ENCODE measurements at places on chromosomes 7 and 10. TPM values are rescaled to one million over a fixed set of nuclear protein-coding genes. Genes with fewer than 3 reads are reported as not detected.
A peak's percentile ranks its signal among the peaks of the same experiment; 100 is the strongest.

GPC2 gene
- 61.0 TPM for total RNA-seq

PDZD7 gene
- 0.25 TPM for total RNA-seq

SPOCK2 gene
- 3.2 TPM for total RNA-seq

PLXDC2 gene
- 30.1 TPM for total RNA-seq

WASHC2C gene
- total RNA-seq = 24.6 TPM

LFNG gene
- 58.0 TPM for total RNA-seq

OR2A25 gene
- not detected for total RNA-seq

CLEC2L gene
- 0.50 TPM for total RNA-seq

SKIDA1 gene
- total RNA-seq = 127 TPM

ZNF746 gene
- 11.0 TPM for total RNA-seq

AKR1C8 gene
- total RNA-seq = not detected

SYT15B gene
- not detected for total RNA-seq

SFTPA1 gene
- not detected for total RNA-seq

LRRC17 gene
- 4.3 TPM for total RNA-seq

LRIT1 gene
- not detected for total RNA-seq

WDR86 gene
- 33.0 TPM for total RNA-seq

WNT2 gene
- not detected for total RNA-seq

LRMDA gene
- not detected for total RNA-seq

HUS1 gene
- total RNA-seq = 48.7 TPM

DNA sequence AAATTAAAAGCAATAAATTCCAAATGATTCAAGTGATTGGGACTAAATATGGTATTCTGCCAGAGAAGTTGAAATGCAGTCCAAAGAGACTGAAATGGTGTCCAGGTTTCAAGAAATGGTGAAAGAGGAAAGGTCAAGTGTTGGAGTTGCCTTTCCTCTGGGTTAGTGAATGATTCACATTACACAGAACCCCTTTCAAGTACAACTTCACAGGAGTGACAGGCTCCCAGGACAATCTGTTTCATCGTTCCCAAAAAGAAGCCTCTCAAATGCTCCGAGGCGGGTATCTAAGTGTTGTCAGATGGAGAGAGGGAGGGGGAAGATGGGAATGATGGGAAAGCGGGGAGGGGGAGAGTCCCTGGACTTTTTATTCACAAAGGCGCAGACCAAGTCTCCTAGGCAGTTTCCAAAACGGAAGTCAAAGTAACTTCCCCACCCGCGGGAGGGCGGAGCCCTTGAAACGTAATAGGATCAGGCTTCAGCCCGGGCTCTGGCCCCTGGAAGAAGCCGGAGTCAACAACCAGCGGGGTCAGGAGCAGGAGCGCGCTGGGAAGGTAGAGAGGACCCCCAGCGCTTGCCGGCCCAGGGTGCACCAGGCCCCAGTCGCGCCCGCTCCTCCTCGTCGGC is 754 bp downstream of the SLC25A13 start:
- H3K27me3 ChIP-seq = no peaks in the 10 kb centered on the region
- peak; percentile 91 for DNase-seq
- H3K27ac ChIP-seq = peak overlapping the region; percentile 48

DNA sequence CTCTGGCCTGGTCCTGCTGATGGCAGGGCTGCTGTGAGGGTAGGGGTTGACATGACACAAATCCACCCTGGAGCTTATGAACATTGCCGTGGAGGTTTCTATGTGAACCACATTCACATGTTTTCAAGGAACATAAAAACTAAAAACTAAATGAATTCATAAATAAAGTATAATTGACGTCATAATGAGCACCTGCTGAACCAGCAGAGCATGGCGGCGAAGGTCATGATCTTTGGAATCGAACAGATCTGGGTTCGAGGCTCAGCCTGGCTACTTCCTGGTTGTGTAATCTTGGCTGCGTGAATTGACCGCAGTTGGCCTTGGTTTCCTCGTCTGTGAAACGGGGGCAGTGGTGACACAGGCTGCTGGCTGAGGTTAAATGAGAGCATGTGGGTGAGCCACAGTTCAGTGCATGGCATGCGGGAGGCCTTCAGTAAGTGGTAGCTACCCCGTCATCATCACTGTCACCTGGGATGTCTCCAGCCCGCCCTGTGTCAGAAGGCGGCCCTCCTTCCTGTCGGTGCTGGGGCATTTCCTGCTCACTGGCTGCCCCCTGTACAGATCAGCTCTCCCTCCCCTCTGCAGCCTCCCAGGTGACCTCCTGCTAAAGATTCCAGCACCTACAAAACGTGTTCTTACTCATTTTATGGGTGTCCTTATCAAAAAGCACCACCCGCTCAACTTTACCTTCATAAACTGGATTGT is 190.3 kb upstream of the SHH start:
- H3K4me1 ChIP-seq = no peaks in the 10 kb centered on the region
- H3K36me3 ChIP-seq = no peaks in the 10 kb centered on the region
- no peak overlapping the region for H3K4me3 ChIP-seq

DNA sequence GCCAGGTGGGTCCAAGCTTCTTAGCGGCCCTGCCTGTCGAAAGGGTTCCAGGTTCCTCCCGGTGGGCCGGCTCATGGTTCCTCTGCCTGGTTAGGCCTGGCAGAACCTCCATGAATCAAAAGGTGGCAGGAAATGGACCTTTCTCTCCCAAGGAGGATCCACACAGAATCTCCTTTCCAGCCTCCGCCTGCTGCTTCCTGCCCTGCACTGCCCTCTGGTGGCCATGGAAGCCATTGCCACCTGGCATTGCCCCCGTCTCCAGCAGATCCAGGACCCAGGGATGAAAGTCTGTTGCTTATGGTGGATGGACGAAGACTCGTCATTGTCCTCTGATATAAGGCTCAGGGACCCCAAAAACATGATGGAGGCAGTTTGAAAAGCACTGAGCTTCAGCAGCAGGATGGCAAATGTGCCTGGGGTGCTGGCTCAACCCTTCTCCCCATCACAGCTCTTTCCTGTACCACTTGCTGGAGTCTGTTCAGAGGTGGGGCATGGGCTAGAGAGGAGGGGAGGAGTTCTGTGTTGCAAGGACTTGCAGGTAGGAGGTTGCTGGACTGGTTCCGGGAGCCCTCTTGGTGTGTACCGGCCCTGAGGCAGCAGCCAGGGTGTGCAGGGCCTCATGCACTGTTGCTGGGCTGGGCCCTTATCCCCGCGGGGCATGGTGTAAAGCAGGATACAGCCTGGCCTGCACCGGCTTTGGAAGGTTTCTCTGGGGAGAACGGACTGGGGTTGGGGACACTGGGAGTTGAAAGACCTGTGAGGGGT is 11.3 kb upstream of the INMT start:
- peak; percentile 80 for DNase-seq
- H3K27me3 ChIP-seq = no peaks in the 10 kb centered on the region
- H3K27ac ChIP-seq = no peak overlapping the region
- H3K36me3 ChIP-seq = no peaks in the 10 kb centered on the region

- no peaks in the 10 kb centered on the region for H3K36me3 ChIP-seq
- H3K27me3 ChIP-seq = peaks cover 5% of the 10 kb centered on the region
- peaks cover 18% of the 10 kb centered on the region for H3K4me1 ChIP-seq
- DNase-seq = no peak
- no peak overlapping the region for H3K27ac ChIP-seq
- H3K4me3 ChIP-seq = no peak overlapping the region
Observed at GRCh38 chr10:119026301-119027110, 3.0 kb upstream of the NANOS1 start.

DNA sequence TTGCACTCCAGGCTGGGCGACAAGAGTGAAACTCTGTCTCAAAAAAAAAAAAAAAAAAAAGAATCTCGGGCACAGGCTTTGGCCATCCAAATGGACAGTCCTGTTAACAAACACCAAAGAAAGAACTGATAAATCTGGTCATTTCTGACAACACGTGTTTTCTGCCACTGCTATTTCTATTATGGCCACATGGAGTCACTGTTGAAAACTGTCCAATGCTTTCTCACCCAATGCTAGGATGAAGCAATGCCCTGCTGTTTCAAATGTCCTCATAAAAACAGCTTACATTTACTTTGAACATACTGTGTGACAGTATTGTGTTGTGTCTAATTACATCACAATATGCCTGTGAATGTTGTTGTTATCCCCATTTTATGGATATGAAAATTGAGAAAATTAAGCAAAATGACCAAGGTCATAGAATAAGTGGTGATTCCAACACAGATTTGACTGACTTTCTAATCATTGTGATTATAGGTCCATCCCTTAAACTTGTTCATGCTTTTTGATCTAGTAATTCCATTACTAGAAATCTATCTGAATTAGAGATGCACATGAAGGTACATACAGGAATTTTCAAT is 19.9 kb upstream of the MAP3K8 start:
- peak; percentile 57 for DNase-seq
- H3K4me1 ChIP-seq = peaks cover 5% of the 10 kb centered on the region
- no peaks in the 10 kb centered on the region for H3K36me3 ChIP-seq
- H3K27me3 ChIP-seq = no peaks in the 10 kb centered on the region

GRCh38 chr10:97483506-97483905 is 14.7 kb downstream of the MMS19 start:
- H3K4me3 ChIP-seq = no peak overlapping the region
- no peak for DNase-seq
- H3K27me3 ChIP-seq = no peaks in the 10 kb centered on the region
- peaks cover 9% of the 10 kb centered on the region for H3K4me1 ChIP-seq

GRCh38 chr10:110008518-110009339 is 945 bp downstream of the ADD3 start:
- peak; percentile 21 for DNase-seq
- H3K4me1 ChIP-seq = peaks cover 64% of the 10 kb centered on the region
- H3K36me3 ChIP-seq = no peaks in the 10 kb centered on the region

- no peak overlapping the region for H3K4me3 ChIP-seq
Observed at GRCh38 chr10:51544933-51545332, 154.5 kb downstream of the CSTF2T start.

GRCh38 chr7:135782377-135782776 is 33.8 kb upstream of the FAM180A start:
- no peak for DNase-seq
- H3K4me1 ChIP-seq = peaks cover 11% of the 10 kb centered on the region
- H3K4me3 ChIP-seq = no peak overlapping the region
- H3K36me3 ChIP-seq = no peaks in the 10 kb centered on the region

GRCh38 chr10:122051609-122052385 is 62.8 kb downstream of the TACC2 start:
- H3K36me3 ChIP-seq = no peaks in the 10 kb centered on the region
- H3K4me3 ChIP-seq = no peak overlapping the region
- H3K27me3 ChIP-seq = no peaks in the 10 kb centered on the region
- H3K4me1 ChIP-seq = peaks cover 13% of the 10 kb centered on the region
- DNase-seq = peak; percentile 77

- H3K4me1 ChIP-seq = no peaks in the 10 kb centered on the region
- no peaks in the 10 kb centered on the region for H3K36me3 ChIP-seq
- DNase-seq = no peak
Observed at GRCh38 chr10:75347186-75347585, 54.4 kb downstream of the ZNF503 start.

DNA sequence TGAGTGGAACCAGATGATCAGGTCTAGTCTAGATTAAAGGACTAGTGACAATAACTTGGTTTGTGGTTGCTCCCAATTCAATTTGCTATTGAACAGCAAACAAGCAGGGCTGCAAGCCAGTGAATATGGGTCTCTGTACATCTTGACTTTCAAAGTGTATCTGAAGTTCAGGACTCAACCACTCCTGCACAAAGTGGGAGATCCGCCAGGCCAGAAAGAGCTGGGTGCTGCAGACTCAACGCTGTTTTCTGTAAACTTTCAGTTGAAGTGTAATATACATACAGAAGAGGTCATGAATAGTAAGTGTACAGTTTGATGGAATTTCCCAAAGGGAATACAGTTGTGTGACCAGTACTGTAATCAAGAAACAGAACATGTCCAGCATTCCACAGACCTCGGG is 416.6 kb downstream of the RPS24 start:
- no peaks in the 10 kb centered on the region for H3K36me3 ChIP-seq
- peaks cover 18% of the 10 kb centered on the region for H3K4me1 ChIP-seq
- no peak for DNase-seq
- no peak overlapping the region for H3K27ac ChIP-seq
- H3K4me3 ChIP-seq = no peak overlapping the region
- H3K27me3 ChIP-seq = no peaks in the 10 kb centered on the region

- H3K4me3 ChIP-seq = peak overlapping the region; percentile 15
- H3K27me3 ChIP-seq = no peaks in the 10 kb centered on the region
- DNase-seq = no peak
- H3K36me3 ChIP-seq = no peaks in the 10 kb centered on the region
- peak overlapping the region; percentile 30 for H3K27ac ChIP-seq
- H3K4me1 ChIP-seq = peaks cover 12% of the 10 kb centered on the region
Observed at GRCh38 chr10:102342958-102343357, 52.5 kb upstream of the NFKB2 start.

- H3K36me3 ChIP-seq = no peaks in the 10 kb centered on the region
- H3K27me3 ChIP-seq = no peaks in the 10 kb centered on the region
- no peak overlapping the region for H3K27ac ChIP-seq
- H3K4me1 ChIP-seq = no peaks in the 10 kb centered on the region
- H3K4me3 ChIP-seq = no peak overlapping the region
Observed at GRCh38 chr10:125639846-125640245, 43.1 kb downstream of the TEX36 start.

- DNase-seq = peak; percentile 84
- no peaks in the 10 kb centered on the region for H3K27me3 ChIP-seq
- H3K4me1 ChIP-seq = peaks cover 12% of the 10 kb centered on the region
- H3K36me3 ChIP-seq = peaks cover 9% of the 10 kb centered on the region
- no peak overlapping the region for H3K4me3 ChIP-seq
- no peak overlapping the region for H3K27ac ChIP-seq
Observed at GRCh38 chr10:68897336-68897741, 3.8 kb upstream of the DDX50 start.

DNA sequence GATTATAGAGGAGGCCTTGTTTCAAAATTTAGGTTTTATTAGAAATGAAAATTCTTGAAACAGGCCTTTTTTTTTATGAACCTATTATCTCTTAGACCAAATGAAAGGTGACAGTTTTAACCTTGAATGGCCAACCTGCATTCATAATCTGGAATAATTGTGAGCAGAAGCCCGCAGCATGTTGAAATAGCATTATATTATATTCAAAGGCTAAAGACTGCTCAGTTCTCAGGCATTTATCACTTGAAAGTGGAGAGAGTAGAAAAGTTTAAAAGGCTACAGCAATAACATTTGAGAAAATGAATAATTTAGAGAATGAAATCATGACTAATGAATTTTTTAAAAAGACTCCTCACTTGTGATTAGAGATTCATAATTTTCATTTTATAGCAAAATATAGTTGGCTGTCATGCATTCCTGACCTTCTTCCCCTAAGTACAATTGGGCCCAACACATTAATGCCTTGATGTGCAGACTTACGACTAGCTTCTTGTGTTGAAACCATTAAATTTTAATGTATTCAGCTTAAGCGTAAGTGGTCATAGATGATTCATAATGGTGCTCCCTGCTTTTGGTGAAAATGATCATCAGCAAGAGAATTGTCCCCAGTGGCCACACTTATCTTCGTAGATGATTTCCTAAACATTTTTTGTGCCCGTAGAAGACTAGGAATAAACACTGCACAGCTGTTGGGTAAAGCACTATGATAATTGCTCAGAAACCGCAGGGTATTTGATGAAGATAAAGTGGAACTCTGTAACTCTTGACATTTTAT is 346.6 kb upstream of the BMPER start:
- no peaks in the 10 kb centered on the region for H3K27me3 ChIP-seq
- no peak overlapping the region for H3K4me3 ChIP-seq
- peaks cover 11% of the 10 kb centered on the region for H3K4me1 ChIP-seq
- no peak overlapping the region for H3K27ac ChIP-seq
- no peaks in the 10 kb centered on the region for H3K36me3 ChIP-seq

- no peak overlapping the region for H3K4me3 ChIP-seq
- peaks cover 8% of the 10 kb centered on the region for H3K4me1 ChIP-seq
- no peak overlapping the region for H3K27ac ChIP-seq
- no peak for DNase-seq
Observed at GRCh38 chr10:29925771-29926692, 133.4 kb downstream of the JCAD start.

GRCh38 chr10:132829403-132829802 is 43.5 kb upstream of the NKX6-2 start:
- H3K4me3 ChIP-seq = no peak overlapping the region
- no peak for DNase-seq
- no peaks in the 10 kb centered on the region for H3K4me1 ChIP-seq
- peaks cover 7% of the 10 kb centered on the region for H3K27me3 ChIP-seq
- H3K27ac ChIP-seq = no peak overlapping the region

Data from neural progenitor cell (in vitro differentiated cells).